ENCODE measurements at places on chromosomes 13 and 19. TPM values are rescaled to one million over a fixed set of nuclear protein-coding genes. Genes with fewer than 3 reads are reported as not detected.

Gene BCL2L12
- total RNA-seq: 84.7 TPM

DNA sequence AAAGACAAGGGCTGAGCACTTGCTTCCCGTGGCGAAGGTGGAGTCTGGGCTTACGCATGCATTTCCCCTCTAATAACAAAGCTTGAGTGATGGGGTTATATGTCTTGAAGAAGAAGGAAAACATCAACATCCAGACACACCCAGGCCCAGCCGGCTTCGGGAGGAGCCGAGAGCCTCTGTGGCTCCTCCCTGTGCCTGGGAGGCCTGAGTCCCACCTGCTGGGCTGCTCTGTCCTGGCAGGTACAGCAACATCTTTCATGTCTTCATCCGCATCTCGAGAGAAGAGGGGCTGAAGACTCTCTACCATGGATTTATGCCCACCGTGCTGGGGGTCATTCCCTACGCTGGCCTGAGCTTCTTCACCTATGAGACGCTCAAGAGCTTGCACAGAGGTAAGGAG is 30.6 kb downstream of the TMEM161A start:
- no peaks in the 10 kb centered on the region for H3K4me1 ChIP-seq
- DNase-seq: no peak
- no peak overlapping the region for H3K27ac ChIP-seq
- no peaks in the 10 kb centered on the region for H3K27me3 ChIP-seq
- H3K4me3 ChIP-seq: no peak overlapping the region

Gene CCL25
- total RNA-seq: 10.0 TPM

DNA sequence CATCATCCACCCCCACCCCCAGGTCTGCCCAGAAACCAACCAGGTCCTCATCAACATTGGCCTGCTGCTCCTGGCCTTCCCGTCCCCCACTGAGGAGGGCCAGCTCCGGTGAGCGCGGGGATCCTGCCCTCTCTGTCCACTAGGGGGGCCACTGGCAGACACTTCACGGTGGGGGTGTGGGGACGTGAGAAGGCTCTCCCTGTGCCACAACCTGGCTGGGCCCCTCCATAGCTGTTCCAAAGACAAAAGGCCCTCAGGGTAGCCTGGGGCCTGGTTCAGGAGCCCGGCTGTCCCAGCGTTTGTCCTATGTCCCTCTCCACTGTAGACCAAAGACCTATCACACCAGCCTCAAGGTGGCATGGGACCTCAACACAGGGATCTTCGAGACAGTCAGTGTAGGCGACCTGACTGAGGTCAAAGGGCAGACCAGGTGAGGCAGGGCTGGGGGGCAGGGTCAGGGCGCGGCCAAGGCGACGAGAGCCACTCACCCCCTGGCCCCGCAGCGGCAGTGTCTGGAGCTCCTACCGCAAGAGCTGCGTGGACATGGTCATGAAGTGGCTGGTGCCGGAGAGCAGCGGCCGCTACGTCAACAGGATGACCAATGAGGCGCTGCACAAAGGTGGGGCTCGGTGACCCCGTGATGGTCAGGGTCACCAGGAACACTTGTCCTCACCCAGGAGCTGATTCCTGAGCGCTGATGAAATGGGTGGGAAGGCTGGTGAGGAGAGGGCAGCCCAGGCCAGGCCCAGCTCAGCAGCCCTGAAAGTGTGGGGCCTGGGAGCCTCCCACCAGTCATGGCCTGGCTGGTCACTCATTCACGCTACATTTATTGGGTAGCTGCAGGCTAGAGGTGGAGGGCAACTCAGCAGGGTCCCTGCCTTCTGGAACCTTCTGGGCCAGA is 7.9 kb downstream of the DCAF15 start:
- no peak overlapping the region for H3K27ac ChIP-seq
- peak; percentile 43 for DNase-seq
- H3K4me3 ChIP-seq: no peak overlapping the region
- H3K36me3 ChIP-seq: peaks cover 45% of the 10 kb centered on the region
- no peaks in the 10 kb centered on the region for H3K27me3 ChIP-seq

DNA sequence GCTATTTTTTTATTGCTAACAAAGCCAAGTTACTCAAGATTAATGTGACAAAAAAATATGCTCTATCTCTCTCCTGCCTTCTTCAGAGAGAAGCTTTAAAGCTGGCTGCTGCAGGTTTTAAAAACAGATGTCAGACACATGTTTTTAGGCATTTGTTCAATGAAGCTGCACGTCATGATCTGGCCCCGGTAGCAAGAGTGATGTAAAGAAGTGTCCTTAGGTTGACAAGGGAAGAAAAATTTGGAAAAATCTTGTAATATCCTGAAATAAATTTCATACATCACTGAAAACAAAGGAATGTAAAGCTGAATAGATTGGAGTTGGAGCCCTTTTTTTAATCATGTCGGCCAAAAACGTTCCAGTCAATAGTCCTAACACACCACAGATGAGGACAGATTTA is 531.4 kb upstream of the NBEA start:
- no peaks in the 10 kb centered on the region for H3K4me1 ChIP-seq
- no peaks in the 10 kb centered on the region for H3K27me3 ChIP-seq
- DNase-seq: no peak
- no peaks in the 10 kb centered on the region for H3K36me3 ChIP-seq
- H3K27ac ChIP-seq: no peak overlapping the region

- peaks cover 19% of the 10 kb centered on the region for H3K36me3 ChIP-seq
- no peak overlapping the region for H3K27ac ChIP-seq
- peaks cover 12% of the 10 kb centered on the region for H3K4me1 ChIP-seq
- no peak for DNase-seq
- no peak overlapping the region for H3K4me3 ChIP-seq
- H3K27me3 ChIP-seq: no peaks in the 10 kb centered on the region
These were observed 42.8 kb downstream of the GAS6 start for GRCh38 chr13:113820813-113821651.

Gene LACC1
- 1.1 TPM for total RNA-seq
